ENCODE measurements at places on chromosomes 11 and 22.
A peak's percentile ranks its signal among the peaks of the same experiment; 100 is the strongest.

- no peak for DNase-seq
Measured at GRCh38 chr11:11583801-11584529, 37.8 kb downstream of the GALNT18 start.

DNA sequence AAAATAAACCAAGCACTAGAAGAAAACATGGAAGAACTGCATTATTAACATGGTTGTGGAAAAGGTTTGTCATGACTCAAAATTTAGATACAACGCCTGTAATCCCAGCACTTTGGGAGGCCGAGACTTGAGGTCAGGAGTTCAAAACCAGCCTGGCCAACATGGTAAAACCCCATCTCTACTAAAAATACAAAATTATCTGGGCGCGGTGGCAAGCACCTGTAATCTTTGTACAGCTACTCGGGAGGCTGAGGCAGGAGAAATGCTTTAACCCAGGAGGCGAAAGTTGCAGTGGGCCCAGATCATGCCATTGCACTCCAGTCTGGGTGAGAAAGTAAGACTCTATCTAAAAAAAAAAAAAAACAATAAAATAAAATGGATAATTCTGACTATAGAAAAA is 23.7 kb downstream of the GNB1L start:
- DNase-seq, result no peak

GRCh38 chr11:40133498-40133897 is 1326.0 kb downstream of the LRRC4C start:
- no peak for DNase-seq

- DNase-seq, result no peak
Measured at GRCh38 chr11:121890377-121890776, 225.6 kb downstream of the BLID start.

DNA sequence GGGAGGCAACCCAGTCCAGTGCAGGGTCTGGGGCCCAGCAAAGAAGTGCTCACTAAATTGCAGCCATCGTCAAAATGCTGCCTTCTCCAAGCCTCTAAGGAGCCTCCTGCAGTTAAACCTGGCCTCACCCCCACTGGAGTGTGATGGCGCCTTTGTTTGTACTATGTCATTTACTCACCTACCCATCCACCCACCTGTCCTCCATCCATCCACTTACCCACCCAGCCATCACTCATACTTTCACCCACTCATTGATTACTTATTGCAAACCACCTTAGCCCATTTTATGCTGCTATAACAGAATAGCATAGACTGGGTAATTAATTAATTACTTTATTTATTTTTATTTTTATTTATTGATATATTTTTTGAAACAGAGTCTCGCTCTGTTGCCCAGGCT is 28.8 kb upstream of the PPFIA1 start:
- no peak for DNase-seq

DNA sequence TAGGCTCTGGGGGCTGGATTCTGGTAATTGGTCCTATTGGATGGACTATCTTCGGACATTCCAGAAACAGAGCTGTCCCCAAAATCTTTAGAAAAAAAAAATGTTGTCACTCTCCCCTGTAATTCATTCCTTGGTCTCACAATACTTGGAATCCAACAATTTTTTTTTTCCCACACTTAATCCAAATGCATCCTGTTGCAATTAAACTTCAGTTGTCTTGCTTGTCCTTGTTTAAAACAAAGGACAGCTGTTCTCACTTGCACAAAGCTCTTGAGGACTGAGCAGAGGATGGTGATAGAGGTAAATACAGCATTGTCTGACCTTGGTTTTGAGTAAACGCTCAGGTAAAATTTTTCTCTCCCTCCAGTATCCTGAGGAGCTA is 75.3 kb downstream of the SC5D start:
- DNase-seq, result no peak

DNA sequence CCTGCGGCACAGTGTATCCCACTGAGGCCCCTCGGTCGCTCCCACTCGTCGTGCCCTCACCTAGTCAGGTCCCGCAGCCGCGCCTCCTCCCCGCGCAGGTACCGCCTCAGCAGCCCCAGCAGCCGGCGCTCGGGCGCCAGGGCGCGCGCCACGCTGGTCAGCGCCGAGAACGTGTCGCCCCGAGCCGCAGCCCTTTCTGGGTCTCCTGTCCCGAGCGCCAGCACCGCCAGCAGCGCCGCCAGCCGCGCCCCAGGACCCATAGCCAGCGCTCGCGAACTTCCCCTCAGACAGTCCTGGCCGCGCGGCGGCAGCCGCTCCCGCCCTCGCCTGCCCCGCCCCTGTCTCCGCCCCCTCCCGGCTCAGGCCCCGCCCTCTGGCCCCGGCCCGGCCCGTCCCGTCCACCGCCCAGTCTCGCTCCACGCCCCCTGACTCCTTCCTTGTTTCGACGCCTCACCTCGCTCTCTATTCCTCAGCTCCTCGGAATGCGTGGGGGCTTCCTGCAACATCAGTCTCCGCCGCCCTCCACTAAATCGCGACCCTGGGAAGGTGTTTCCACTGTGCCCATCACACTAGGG is at the start of gene P4HA3:
P4HA3 (minus strand) TSS at position 289 of the 575 bp plus-strand sequence; CDS start at position 260, 29 bp downstream.
- peak; percentile 4 for DNase-seq

GRCh38 chr22:46031557-46031956 is 54.6 kb upstream of the WNT7B start:
- DNase-seq, result no peak

DNA sequence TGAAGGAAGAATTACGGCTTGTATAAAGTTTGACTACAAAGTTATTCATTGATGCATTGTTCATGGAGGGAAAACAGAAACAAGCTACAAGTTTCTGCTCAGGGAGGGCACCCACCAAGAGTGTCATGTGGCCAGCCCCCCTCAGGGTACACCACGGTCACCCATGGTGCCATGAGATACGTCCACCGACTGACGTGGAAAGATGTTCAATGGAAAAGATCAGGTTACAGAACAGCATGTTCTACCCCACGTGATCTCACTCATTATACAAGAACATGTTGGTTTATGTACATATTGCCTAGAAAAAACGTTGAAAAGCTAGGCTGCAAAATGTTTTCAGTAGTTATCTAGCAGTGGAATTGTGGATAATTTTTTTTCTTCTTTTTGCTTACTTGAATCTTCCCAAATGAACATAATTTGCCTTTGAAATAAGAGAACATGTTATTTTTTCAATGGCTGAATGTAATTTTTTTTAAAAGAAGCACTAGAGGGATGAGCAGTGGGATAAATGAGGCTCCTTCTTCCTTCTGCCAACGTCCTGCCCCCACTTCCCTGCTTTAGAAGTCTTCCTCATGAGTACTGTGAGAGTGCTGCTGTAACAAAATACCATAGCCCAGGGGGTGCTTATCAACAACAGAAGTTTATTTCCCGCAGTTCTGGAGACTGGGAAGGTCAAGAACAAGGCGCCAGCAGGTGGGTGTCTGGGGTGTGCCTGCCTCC is 22.5 kb downstream of the RCN1 start:
- DNase-seq, result no peak

DNA sequence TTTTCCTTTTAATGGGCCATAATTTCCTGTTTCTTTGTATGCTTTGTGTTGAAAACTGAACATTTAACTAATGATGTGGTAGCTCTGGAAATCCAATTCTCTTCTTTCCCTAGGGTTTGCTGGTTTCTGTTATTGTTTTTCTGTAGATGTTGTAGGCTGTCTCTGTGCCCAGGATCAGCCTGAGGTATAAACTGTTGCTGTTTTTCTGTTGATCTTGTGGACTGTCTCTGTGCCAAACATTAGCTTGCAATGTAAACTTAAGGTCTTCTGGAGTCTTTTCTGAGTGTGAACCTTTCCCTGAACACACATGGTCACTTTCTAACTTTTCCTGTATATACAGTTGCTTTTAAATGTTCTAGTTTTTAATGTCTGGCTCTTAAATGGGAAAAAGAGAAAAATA is 5.9 kb upstream of the TSKU start:
- DNase-seq, result no peak

GRCh38 chr11:10918698-10919097 is 60.8 kb upstream of the ZBED5 start:
- DNase-seq, result no peak

- DNase-seq, result no peak
Measured at GRCh38 chr22:24441406-24442351, 14.3 kb downstream of the ADORA2A start.

GRCh38 chr22:21840236-21840823 is 27.1 kb downstream of the MAPK1 start:
- no peak for DNase-seq

DNA sequence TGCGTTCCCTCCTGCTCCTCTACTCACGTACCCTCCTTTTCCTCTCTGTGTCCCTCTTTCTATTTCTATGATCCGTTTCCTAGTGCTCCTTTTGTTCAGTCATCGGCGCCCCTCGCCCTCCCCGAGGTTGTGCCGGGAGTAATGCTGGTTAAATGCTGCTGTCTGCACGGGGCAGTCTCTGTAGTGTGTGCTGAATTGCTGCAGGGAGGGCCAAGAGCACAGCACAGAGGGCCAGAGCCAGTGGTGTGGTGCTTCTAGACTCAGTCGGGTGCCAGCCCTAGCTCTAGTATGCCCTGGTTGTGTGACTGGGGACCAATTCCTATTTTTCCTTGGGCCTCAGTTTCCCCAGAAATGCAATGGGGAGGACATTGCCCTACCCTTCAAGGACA is 98.3 kb downstream of the PKNOX2 start:
- no peak for DNase-seq

GRCh38 chr11:2300290-2300935 is 1.3 kb downstream of the C11orf21 start:
- DNase-seq, result no peak

DNA sequence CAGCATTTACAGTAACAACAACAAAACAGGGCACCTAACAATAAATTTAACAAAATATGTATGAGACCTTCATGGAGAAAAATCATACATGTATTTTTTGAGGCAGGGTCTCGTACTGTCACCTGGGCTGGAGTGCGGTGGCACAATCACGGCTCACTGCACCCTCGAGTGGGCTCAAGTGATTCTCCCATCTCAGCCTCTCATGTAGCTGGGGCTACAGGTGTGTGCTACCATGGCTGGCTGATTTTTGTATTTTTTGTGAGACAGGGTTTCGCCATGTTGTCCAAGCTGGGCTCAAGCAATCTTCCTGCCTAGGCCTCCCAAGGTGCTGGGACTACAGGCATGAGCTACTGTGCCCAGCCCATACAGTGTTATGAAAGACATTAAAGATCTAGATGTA is 278.1 kb downstream of the SWAP70 start:
- DNase-seq, result no peak

GRCh38 chr11:71067753-71068152 is 184.6 kb downstream of the SHANK2 start:
- DNase-seq, result no peak

GRCh38 chr11:117202386-117203068 is 3.4 kb downstream of the TAGLN start:
- DNase-seq, result no peak

GRCh38 chr11:126791446-126791845 is 209.1 kb downstream of the KIRREL3 start:
- no peak for DNase-seq

DNA sequence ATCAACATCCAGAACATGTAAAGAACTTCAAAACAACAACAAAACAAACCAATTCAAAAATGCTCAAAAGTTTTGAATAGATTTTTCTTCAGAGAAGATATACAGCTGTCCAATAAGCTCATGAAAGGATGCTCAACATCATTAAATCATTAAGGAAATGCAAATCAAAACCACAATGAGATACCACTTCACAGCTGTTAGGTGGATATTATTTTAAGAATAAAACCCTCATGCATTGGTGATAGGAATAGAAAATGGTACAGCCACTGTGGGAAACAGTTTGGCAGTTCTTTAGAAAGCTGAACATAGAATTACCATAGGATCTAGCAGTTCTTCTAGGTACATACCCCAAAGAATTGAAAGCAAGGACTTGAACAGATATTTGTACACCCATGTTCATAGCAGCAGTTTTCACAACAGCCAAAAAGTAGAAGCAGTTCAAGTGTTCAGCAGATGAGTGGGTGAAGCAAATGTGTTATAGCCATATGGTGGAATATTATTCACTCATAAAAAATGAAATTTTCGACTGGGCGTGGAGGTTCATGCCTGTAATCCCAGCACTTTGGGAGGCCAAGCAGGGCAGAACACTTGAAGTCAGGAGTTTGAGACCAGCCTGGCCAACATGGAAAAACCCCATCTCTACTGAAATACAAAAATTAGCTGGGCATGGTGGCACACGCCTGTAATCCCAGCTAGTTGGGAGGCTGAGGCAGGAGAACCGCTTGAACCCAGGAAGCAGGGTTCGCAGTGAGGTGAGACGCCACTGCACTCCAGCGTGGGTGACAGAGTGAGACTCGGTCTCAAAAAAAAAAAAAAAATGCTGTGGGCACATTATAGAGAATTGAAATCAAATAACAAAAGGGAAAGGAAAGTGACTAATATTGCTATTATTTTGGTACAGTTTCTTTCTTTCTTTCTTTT is 42.9 kb downstream of the CBL start:
- no peak for DNase-seq

DNA sequence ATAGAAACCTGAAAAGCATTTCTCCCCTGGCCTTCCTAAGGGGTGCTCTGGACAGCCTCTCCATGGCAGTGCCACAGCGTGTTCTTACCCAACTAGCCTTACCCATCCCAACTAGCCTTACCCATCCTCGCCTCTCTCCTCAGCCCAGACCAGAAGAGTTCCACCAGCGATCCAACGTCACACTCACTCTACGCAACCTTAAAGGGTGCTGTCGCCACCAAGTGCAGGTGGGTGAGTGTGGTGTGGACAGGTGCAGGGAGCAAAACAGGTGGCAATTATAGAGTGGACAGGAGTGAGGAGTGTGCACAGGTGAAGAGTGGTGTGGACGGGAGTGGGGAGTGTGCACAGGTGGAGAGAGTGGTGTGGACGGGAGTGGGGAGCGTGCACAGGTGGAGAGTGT is 17.8 kb downstream of the TMEM121B start:
- DNase-seq, result no peak

- no peak for DNase-seq
Measured at GRCh38 chr22:23182309-23183060, 2.2 kb downstream of the BCR start.

GRCh38 chr11:57344826-57345225 is 6.7 kb downstream of the P2RX3 start:
- no peak for DNase-seq

DNA sequence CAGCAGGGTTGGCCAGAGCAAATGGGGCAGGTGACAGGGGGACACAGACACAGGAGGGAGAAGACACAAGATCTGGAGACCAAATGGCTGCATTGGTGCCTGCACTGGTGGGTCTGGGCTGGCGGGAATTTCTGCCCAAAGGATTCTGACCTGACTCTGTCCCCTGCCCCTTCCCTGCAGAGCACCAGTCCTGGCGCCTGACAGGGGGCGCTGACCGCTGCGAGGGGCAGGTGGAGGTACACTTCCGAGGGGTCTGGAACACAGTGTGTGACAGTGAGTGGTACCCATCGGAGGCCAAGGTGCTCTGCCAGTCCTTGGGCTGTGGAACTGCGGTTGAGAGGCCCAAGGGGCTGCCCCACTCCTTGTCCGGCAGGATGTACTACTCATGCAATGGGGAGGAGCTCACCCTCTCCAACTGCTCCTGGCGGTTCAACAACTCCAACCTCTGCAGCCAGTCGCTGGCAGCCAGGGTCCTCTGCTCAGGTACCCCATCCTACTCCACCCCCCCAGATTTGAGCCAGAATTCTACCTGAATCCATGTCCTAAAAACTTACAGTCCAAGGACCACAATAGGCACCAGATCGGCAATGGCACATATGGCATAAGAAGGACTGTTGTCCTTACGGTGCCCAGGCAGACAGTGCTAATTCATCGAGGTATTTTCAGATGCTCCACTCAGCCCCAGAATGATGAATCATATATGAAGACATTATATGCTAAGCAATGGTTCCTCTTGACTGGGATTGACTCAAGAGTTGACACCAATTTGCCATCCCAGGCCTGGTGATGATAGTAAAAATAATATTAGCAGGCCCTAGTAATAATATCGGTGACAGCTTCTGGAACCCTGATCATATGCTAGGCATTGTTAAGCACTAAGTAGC is 38.2 kb downstream of the CD6 start:
- no peak for DNase-seq

Measured in activated gamma-delta T cell treated with anti-CD3 and anti-CD28 coated beads, Interleukin-2, amount 50 U/mL, for 16 hours (primary cell).